Activated gamma-delta T cell treated with anti-CD3 and anti-CD28 coated beads, Interleukin-2, amount 50 U/mL, for 16 hours (primary cell): ENCODE measurements at places on chromosomes 12 and 14.

- no peak for DNase-seq
Measured at GRCh38 chr14:33612197-33612505, 338.7 kb downstream of the EGLN3 start.

- DNase-seq: no peak
Measured at GRCh38 chr14:87888136-87888999, 104.6 kb downstream of the GALC start.

GRCh38 chr12:49948866-49949845 is 1.4 kb upstream of the AQP2 start:
- DNase-seq: no peak

GRCh38 chr12:46647034-46647433 is 178.8 kb downstream of the SLC38A4 start:
- no peak for DNase-seq

GRCh38 chr14:51547701-51548100 is 104.0 kb upstream of the FRMD6 start:
- no peak for DNase-seq

- DNase-seq: no peak
Measured at GRCh38 chr14:91496790-91497189, 13.3 kb downstream of the PPP4R3A start.

DNA sequence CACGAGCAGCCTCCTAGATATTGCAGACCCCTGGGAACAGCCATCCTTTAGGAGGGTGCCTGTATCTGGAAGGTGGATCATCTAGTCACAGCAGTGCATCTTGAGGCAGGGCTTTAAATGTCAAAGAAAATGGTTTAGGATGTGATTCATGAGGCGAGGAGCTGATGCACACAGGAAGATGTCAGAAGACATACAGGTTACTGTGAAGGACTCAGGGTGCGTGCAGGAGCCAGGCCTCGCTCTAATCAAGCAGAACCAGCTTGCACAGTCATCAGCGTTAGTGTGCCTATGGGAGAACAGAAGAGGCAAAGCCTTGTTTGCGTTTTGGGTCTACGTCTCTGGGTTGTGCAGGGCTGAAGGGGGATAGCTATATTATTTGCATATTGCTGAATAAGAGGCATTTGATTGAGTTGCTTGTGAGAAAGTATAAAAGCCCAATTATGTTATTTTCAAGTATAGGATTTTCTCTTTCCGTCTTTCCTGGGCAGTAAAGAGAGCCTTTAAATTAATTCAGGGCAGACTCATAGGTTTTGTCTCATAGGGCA is 77.3 kb upstream of the RPH3A start:
- DNase-seq: no peak

DNA sequence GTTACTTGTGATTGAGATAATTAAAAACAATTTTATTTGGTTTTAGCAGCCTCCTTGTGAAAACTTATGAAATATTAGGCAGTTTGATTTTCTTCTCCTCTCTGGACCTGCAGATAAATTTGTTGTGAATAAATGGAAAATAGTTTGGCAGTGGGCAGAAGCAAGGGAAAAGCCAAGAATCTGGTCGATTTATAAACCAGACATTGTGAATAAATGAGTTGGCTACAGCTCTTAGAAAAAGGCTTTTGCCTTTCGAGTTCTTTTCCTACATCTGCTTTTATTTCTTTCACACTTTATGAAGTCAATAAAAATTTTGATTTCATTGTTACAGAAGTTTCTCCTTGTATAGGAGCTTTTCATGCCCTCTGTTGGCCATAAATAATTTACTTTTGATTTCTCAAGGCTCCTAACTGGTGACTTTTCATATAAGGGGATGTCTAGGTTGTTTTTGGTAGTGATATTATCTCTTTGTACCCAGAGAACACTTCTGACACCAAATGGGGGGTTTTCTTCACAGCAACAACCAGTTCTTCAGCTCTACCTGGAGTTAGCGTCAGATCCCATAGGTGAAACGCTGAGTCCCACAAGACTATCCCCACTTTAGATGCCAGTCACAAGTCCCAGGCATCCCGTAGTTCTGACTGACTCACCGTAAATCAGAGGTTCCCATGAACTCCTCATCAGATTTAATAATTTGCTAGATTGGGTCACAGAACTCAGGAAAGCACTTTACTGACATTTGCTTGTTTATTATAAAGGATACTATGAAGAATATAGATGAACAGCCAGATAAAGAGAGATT is 136.5 kb upstream of the DNM1L start:
- DNase-seq: no peak

GRCh38 chr14:101552786-101553231 is 8.5 kb upstream of the DIO3 start:
- DNase-seq: no peak

DNA sequence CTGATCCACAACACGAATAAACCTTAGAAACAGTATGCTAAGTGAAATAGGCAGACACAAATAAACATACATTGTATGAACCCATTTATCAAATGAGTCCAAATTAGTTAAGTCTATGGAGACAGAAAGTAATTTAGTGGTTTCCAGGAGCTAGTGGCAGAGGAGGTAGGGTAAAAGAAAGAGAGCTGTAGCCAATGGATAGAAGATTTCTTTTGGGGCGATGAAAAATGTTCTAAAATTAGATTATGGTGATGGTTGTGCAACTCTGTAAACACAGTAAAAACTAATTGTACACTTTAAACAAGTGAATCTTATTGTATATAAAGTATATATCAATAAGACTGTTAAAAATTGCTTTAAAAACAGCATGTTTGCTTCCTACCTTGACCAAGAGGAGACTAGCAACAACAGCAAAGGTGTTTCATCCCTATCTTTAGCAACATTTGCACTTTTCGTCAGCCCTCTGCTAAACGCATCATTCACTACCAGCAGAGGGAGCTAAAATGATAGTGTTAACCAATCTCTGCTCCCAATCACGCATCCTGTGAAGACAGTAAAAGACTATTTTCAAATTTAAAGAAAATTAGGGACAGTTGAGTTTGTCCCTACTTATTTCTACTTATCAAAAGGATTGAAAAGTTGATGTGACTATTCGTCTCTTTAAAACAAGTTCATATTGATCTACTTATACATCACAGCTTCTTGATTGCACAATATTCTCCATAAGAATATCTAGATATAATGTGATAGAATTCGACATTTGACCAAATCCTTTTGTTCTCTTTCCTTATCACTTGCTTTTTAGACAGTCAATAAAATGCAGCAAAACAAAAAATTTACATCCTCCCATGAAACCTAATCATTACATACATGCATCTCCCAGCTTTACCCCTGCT is 24.0 kb upstream of the LGR5 start:
- no peak for DNase-seq
